ENCODE measurements at places on chromosomes 4 and X.

GRCh38 chr4:89249716-89250361 lies 57.8 kb downstream of the GPRIN3 start:
- no peak for DNase-seq

DNA sequence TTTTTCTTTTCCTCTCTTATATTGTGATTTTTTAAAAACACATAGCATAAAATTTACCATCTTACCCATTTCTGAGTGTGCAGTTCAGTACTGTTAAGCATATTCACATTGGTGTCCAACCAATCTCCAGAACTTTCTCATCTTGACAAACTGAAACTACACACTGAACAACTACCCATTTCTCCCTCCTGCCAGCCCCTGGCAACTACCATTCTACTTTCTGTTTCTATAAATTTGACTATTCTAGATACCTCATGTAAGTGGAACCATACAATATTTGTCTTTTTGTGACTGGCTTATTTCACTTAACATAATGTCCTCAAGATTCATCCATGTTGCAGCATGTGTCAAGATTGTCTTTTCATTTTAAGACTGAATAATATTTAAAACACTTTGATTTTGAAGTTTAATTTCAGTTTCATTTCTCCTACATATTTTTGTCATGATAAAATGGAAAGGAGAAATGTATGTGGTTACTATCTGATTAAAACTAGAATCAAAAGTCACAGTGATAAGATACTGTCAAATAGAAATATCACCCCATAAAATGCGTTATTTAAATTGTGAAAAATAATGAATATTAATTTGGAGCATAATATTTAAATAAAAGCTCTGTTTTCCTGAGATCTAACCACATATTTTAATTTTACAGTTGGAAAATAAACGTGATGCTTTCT lies 122.8 kb downstream of the DIPK2B start:
- DNase-seq, result no peak

DNA sequence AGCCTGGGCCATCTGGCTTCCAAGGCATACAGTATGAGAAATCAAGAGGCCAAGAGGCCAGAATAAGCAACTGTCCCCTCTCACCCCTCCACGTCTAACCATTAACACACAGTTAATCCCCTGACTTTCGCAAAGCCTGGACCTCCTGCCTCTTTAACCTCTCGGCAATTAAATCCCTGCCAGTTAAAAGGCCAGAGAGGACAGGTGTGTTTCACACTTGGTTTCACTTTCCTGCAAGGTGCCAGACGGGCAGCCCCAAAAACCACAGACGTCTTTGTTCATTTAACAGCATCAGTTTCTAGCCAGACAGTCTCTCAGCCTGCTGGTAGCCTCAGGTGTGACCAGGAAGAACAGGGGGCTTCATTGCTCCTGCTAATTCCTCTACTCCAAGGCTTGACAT lies 91.1 kb upstream of the KIT start:
- DNase-seq, result no peak

DNA sequence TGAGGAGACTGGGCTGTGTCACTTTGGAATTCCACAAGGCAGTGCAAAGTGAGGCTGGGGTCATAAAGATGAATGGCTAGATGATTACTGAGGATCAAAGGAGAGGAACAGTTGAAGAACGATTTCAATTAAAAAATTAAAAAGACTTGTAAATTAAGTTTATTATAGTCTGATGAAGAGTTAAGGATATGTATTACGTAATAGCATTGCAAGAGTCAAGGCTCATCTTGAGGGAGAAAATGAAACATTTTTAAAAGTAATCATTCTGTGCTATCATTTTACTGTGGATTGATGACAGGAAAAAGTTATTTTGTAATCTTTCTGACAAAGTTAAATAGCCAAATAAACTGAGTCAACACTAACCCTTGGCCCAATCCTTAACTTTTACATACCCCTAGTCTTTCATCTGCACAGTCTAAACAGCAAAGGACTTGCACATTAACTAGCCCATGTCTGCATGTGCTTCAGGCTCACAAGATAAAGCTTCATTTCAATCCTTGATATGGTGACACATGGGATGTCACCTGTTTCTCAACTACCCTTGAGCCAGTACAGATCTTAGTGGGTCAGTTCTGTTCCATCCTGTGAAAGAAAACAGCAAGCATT lies 465.5 kb upstream of the CTSO start:
- DNase-seq, result no peak

GRCh38 chr4:105541420-105541819 lies 11.0 kb upstream of the ARHGEF38 start:
- no peak for DNase-seq

DNA sequence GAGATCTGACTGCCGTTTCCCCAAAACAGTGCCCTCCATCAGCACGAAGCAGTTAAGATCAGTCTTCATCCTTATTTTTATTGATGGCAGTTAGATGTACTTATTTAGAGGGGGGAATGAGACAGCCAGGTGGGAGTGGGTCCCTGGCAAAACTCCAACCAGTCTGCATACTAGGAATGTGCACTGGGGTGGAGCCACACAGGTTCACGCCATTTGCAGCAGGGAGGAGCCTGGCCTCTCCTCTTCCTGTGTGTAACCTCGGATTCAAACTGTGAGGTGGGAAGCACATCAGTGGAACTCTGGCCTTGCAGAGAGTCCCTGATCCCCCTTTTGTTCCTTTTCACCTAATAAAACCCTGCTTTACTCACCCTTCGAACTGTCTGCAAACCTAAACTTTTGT lies 987.7 kb upstream of the GRIA3 start:
- DNase-seq, result no peak

DNA sequence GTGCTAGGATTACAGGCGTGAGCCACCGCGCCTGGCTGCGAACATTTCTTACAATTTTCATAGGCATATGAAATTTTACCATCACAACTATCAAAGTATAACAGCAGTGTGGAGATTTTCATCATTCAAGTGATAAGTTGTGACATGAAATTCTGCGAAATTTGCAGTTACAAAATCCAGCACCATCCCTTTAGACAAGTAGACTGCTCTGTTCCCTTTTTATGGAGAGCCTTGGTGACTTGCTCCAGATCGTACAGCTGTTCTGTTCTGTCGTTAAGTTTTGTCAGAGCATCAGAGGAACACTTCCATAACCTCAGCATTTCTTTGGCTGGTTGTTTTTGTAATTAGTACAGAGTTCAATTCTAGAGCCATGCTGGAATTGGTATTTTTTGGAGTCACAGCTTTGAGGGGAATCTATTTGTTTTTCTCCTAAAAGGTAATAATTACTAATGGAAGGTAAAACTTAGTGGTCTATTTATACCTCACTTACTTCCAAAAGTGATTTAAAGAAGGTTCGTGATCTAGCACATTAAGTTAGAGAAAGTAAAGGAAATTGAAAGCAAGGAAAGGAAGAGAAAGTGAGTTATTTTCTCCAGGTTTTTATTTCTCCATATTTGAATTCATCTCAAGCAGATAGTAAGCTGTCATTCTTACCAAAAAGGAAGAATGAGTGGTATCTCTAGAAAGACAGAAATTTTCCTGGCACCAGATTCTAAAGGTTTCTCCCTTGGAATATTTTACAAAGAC lies 22.1 kb downstream of the ZRSR2 start:
- DNase-seq, result no peak

GRCh38 chrX:2824886-2825285 lies 3.8 kb upstream of the GYG2 start:
- DNase-seq, result no peak

DNA sequence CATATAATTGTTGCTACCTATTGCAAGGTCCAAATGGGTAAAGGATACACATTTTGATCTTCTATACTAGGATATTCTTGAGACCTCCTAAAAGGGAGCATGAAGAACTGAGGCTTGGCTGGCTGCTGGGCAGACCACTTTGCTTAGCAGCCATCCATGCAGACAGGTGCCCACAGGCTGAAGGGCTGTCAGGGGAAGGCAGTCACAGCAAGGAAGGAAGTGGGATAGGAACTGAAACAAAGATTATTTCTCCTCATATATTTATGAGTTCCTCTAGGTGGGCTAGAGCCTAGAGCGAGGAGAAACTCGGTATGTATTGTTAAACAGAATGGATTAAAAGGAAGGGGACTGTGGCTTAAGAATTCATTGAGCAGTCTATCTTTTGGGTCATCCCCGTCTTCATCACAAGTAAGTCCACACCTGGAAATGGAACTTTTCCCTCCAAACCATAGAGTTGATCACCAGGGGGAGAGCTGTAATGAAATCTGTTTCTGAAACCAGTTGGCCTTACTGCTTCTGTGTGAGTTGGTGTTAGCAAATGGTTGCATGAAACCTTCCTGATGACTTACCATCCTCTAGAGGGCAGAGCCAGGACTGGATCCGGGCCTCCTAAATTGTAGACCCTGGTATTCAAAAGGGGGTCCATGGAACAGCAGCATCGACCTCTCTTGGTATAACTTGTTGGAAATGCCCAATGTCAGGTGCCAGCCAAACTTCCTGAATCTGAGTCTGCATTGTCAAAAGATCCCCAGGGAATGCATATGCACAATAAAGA lies 42.3 kb downstream of the AFF2 start:
- no peak for DNase-seq

GRCh38 chrX:50721764-50722521 lies 92.1 kb downstream of the SHROOM4 start:
- DNase-seq, result no peak

DNA sequence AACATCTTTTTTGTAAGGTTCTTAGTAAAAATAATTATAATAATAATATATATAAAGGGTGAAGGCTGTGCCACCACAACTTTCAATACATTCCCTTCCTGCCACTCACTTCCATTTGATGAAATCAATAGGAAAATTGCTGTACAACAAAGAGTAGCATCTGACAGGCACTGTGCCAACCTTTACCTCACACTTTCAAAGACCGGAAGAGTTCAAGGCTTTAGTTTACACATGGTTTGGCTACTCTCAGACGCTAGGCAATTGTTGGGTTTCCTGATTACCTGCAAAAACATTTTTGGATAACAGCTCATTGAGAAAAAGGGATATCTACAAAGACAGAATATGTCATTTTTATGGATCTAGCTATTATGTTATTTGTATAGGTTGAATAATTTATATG lies 5.5 kb upstream of the ING2 start:
- DNase-seq, result peak; percentile 90

GRCh38 chr4:73436674-73437557 lies 895 bp downstream of the AFP start:
- no peak for DNase-seq

DNA sequence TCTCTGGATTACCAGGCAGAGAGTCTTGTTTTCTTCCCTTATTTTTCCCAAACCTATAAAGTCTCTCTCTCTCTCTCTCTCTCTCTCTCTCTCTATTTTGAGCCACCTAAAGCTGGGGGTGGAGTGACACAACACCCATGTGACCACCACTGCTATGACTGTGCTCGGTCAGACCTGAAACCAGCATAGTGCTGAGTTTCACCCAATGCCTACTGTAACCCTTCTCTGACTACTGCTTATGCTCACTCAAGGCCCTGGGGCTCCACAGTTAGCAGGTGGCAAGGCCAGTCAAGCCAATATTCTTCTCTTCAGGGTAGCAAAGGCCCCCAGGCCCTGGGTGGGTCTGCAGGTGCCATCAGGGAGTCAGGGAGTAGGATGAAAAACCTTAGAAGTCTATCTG lies 114.7 kb upstream of the ARMCX2 start:
- no peak for DNase-seq

GRCh38 chrX:37781081-37781480 lies 1.2 kb downstream of the CYBB start:
- DNase-seq, result no peak

DNA sequence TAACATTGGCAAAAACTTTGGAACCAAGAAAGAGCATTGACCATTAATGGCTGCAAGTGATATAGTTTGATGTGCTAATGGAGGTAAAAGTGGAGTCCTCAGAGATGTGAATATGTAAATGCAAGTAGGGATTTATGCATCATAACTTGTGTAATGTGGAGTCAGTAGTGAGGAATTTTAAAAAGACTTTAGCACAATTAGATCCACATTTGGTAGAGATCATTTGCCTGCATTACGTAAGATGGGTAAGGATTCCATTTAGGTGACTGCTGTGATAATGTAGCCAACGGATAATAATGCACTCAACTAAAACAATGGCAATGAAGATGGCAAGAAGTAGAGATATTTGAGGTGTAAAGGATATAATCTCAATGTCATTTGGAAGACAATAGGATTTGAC lies 1128.4 kb downstream of the ADGRL3 start:
- DNase-seq, result no peak

DNA sequence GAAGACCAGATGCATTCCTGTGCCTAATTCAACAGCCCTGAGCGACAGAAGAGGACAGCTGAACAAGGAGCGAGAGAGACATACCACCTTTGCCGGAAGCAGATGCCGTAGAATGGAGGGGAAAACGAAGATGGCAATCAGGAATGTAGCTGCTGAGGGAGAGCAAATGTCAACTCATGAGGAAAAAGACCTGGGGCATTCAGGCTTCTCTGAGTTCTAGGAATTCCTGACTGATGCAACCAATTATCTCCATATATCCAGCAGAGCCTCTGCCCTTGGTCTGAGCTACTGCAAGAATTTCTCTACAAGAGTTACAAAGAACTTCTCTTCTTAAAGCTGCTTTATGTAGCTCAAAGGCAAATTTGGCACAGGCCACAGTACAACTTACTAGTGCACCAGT lies 40.5 kb upstream of the INPP4B start:
- no peak for DNase-seq

DNA sequence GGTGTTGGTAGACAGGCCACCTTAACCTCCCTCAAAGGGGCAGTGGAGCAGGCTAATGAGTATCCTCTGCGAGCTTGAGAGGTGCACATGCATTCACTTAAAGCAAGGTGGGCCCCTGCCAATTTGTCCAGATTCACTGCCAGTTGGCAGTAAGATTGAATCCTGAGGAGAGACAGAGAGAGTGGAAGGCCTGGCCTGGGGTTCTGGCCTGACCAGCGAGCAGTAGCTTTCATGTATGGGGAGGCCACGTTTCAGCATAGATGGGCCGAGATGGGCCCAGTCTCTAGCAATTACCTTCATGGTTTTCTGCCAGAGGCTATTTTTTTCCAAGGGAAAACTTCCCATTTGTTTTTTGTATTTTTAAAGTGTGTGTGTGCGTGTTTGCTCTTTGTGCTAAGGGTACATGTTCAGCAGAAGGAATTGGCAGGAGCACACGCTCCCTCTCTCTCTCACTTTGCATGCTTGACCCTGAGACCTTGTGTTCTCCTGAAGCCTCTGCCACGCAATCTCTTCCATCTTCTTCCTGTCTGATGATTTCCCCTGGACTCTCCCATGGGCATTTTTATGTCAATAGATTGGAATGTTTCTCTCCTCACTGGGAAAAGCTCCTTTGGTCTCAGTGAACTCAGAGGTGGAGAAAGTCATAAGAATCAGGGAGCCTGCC lies 215.8 kb upstream of the SFRP2 start:
- no peak for DNase-seq

DNA sequence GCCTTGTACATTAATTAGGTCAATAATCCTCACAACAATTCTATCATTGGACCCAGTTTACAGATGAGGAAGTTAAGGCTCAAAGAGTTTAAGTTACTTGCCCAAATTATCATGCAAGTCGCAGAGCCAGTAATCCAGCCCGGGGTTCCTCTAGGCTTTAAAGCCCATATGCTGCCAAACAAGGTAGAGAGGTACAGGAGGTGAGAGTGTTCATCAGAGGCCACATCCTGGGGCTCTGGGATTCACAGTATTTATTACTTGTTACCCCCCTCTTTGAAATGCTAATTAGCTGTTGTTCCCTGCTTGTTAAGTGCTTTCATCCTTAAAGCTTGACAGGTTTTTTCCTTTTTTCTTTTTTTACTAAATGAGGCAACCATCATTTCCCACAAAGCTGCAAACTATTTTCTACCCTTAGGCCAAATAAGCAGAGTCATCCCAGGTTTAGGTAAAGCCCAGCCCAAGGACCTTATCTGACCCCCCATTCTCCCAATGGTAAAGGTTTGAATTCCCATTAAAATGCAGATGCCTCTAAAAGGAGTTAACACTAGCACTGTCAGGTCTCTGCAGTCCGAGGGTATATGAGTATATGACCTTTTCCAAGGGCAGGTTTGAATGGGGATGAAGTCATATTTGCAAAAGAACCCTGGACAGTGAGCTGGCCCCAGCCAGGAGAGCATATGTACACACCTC lies 150.3 kb downstream of the SOX3 start:
- DNase-seq, result no peak

Measured in dermis blood vessel endothelial cell (primary cell).